ENCODE measurements at places on chromosomes 6 and 20.

DNA sequence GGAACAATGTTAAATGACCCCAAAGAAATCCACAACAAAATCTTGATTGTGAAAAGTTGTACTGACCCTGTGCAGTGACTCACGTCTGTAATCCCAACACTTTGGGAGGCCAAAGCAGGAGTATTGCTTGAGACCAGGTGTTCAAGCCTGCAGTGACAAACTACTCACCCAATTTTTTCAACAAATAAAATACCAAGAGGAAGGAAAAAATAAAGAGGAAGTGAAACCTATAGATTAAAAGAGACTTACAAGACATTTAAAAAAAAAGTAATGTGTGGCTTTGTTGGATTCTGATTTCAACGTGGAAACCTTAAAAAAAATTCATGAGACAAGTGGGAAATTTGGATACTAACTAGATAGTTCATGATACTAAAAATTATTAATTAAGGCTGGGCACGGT lies 31.9 kb downstream of the GINS1 start:
- no peak for DNase-seq

DNA sequence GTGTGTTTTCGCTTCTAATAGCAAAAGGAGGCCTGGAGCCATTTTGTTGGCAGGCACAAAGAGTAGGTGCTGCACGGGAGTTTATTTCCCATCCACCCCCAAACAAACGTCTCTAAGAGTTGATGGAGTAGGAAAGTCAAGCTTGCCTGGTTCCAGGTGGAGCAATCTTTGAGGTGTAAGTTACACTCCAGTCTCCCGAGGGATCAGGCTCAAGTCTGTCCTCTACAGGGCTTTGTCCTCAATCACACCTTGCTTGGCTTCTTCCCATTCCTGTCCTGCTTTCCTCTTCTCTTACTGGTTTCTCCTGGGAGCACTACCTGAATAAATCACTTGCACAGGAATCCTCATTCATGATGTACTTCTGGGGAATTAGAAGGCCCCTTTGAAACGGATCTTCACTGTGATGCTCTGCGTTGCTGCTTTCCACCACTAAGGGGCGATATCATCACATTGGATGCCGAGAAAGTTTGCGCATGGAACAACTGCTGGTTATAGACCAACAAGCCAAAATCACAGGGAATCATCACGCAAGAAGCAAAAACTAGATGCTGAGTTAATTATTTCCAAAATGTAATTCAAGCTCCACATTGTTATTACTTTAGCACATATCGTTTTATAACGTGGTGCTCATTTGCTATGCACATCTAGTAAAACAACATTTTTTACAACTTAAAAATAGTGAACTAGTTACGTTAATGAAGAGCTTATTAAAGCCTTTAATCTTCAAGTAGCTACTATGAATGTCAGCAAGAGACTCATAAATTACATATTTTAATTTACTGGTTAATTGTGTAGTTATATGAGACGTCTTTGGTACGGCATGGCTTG lies 156.8 kb downstream of the DNAH8 start:
- peak; percentile 64 for DNase-seq

- no peak for DNase-seq
These were observed 34.8 kb upstream of the PSMF1 start for GRCh38 chr20:1083431-1084080.

GRCh38 chr20:23311947-23312506 lies 38.6 kb upstream of the NXT1 start:
- DNase-seq = no peak

DNA sequence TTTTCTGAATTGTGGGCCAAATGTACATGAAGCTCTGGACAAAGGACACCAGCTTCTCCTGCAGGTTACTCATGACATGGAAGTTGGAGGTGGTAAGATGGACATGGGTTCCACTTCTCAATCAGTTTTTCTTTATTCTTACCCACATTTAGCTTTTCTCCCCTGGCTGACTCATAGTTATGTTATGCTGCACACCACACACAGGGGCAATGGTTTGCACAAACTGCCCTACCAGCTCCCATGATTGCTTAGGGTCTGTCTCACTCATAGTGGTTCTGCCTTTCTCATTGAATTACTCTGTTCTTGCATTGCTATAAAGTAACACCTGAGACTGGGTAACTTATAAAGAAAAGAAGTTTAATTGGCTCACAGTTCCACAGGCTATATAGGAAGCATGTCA lies 4.5 kb upstream of the CD109 start:
- DNase-seq = no peak

DNA sequence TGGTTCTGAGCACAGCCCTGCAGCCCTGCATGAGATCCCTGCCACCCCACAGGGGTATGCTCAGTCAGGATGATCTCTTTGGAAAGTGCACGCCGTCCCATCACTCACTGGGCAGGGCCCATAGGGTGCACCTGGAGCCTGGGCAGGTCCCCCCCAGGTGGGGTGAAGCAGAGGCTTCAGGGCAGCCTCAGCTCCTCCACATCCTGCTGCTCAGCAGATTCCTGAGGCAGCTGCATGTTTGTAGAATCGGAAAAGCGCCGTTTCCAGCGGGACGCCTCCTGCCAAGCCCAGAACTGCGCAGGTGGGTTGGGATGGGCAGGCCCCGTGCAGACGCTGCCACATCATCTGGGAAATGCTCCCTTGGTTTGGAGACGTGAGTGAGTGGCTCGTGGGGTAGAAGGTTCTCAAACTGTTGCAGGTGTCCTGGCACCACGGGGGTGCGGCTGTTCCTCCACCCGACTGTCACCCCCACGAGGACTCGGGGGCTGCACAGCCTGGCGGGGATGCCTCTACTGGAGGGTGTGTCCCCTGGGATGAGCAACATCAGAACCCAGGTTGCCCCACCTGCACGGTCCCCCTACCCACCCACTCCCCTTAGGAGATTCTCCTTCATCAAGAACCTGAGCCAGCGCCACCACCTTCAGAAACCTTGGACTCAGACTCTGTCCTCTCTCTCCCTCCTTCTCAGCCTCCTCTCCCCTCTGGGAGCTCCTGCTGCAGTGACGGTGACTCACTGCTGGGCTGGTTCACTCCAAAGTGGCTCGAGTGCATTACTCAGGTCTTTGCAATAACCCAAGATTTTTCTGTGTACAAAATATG lies 334.1 kb downstream of the TAF4 start:
- DNase-seq = no peak

DNA sequence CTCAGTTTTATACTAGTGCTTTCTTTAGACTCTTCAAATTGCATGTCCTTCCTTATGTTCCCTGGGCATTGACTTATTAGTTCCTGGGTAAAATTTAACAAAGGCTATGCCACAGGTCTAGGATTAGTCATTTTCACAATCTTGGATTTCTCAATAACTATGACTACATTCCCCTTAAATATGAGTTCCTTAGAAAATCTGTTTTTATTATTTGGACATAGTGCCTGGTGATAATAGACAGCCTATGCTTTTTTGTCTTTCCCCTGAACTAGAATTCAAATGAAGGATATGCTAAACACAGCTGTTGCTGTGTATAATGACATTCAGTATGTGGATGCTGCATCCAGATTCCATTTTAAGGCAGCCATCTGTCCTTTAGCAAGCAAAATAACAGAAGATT lies 1252.8 kb upstream of the GJE1 start:
- no peak for DNase-seq

DNA sequence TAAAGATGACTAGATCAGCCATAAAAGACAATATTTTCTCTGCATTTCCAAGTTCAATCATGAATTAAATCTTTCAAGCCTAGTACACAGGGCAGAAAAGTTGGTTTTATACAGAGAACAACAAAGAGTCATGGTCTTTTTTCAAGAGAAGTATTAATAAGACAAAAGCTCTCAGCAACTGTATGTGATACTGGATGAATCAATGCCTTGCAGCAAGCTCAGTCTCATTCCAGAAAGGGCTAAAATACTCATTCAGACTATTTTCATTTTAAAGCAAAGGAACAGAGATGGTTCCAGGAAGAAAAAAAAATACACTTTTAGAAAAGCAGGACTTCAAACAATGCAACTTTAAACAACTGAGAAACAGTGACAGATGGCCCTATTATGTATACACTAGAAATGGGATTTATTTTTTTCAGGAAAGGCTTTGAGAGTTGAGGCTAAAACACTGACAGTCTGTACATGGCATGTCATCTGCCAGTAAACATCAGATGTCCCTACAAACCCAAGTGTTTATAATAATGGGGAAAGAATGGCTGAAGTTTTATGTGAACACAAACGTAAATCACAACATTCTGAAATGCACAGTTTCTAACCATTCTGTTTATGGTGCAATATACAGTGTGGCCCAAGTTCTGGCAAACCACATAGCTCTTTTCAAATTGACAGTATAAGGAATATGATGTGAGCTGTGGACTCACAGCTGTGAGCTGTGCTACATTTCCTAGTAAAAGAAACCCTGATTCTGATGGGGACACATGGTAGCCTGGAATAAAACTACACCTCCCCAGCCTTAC lies 114.3 kb upstream of the DST start:
- no peak for DNase-seq

GRCh38 chr20:60465993-60466686 lies 507.9 kb downstream of the CDH26 start:
- no peak for DNase-seq

DNA sequence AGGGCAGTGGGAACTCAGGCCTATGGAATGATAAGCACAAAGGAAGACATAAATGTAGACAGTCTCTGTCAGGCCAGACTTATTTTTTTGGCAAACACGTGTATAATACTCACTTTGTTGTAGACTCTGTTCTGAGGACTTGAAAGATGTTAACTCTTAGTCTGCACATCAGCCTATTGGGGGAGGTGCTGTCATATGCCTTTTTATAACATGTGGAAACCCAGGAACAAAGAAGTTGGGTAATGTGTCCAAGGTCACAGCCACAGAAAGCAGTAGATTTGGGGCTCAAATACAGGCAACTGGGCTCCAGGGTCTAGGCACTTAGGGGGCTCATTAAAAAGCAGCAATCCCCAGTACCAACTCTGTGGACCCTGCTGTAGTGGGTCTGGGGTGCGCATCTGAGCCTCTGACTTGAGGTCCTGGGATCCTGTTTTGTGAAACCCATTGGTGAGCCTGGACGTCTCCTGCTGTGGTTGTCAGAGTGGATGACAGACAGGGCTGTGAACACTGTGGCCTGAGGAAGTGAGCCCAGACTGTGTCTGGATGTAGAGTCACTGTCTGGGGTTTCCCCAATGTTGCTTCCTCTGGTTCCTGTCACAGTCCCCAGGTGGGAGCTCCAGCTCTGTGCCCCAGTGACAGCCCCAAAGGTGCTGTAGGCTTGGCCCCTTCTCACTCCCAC lies 50.0 kb downstream of the CDH26 start:
- no peak for DNase-seq

- DNase-seq = no peak
These were observed 23.9 kb downstream of the CNR1 start for GRCh38 chr6:88142297-88142668.

DNA sequence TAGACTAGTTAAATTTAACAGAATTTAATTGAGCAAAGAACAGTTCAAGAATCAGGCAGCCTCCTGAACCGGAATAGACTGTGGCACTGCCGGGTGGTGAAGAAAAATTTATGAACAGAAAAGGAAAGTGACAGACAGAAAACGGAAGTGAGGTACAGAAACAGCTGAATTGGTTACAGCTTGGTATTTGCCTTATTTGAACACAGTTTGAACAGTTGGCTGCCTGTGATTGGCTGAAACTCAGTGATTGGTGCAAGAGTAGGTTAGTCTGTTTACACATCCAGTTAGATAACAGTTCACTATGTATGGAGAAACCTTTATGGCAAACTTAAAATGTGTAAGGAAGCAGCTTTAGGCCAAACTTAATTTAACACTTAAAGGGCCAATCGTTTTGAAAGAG lies 116.0 kb upstream of the CITED2 start:
- peak; percentile 53 for DNase-seq

- DNase-seq = no peak
These were observed 167.5 kb downstream of the GPX5 start for GRCh38 chr6:28693033-28693750.
